T-helper 17 cell (primary cell): ENCODE measurements at places on chromosomes 6 and 20.

DNA sequence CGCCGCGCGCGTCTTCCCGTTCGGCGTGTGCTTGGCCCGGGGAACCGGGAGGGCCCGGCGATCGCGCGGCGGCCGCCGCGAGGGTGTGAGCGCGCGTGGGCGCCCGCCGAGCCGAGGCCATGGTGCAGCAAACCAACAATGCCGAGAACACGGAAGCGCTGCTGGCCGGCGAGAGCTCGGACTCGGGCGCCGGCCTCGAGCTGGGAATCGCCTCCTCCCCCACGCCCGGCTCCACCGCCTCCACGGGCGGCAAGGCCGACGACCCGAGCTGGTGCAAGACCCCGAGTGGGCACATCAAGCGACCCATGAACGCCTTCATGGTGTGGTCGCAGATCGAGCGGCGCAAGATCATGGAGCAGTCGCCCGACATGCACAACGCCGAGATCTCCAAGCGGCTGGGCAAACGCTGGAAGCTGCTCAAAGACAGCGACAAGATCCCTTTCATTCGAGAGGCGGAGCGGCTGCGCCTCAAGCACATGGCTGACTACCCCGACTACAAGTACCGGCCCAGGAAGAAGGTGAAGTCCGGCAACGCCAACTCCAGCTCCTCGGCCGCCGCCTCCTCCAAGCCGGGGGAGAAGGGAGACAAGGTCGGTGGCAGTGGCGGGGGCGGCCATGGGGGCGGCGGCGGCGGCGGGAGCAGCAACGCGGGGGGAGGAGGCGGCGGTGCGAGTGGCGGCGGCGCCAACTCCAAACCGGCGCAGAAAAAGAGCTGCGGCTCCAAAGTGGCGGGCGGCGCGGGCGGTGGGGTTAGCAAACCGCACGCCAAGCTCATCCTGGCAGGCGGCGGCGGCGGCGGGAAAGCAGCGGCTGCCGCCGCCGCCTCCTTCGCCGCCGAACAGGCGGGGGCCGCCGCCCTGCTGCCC is 1.1 kb downstream of the SOX4 start:
- DNase-seq, result peak; percentile 7

DNA sequence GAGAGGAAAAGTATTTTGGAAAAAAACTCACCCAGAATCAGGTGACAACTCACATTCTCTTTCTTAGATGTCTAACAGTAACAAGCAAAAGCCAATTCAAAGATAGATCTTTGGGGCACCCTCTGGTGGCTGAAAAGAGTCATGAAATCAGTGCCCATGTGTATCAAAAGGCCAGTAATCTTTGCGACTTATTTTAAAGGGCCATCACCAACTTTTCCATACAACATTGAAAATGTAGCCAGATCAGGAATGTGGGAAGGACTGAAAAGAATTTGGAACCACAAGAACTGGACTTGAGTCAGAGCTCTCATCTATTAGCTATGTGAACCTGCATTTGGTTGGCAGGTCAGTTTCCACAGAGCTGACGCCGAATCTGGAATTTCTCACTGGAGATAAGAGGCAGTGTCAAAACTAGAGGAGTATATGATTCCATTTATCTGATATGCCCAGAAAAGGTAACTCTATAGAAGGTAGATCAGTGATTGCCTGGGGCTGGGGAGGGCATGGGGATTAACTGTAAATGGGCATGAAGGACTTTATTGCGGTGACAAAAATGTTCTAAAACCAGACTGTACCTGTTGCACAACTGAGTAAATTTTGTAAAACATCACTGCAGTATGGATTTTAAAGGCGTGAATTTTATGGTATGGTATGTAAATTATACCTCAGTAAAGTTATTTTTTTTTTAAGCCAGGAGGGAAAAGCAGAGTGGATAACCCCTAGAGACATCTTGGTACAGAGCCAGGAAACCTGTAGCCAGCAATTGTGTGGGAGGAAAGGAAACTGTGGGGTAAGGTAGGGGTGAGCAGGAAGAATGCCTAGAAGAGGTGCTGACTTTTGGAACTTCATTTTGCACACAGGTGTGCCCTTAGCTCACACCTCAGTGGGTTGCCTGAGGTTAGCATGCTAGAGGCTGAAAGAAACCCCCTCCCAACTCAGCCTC is 117.1 kb upstream of the ASF1A start:
- DNase-seq, result no peak

GRCh38 chr6:139973669-139974344 is 599.4 kb upstream of the CITED2 start:
- no peak for DNase-seq

DNA sequence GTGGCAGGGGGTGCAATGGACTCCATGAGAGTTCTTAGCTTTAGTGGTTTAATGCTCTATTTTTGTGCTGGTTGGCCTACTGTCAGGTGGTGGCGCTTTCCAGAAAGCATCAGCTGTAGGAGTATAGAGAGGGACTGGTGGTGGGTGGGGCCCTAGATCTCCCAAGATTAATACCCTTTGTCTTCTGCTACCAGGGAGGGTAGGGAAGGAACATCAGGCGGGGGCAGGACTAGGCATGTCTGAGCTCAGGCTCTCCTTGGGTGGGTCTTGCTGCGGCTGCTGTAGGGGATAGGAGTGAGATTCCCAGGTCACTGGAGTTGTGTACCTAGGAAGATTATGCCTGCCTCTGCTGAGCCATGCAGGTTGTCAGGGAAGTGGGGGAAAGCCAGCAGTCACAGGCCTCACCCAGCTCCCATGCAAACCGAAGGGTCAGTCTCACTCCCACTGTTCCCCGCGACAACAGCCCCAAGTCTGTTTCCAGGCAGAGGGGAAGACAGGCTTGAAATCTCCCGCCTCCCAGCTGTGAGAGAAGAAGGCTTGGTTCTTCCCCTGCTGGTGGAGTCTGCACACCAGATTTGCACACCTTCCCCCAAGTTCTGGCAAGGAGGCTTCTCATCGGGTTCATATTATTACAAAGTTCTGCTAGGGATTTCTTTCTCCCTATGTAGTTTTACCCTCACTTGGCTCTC is 46.7 kb upstream of the PKIB start:
- no peak for DNase-seq

- DNase-seq, result no peak
Observed at GRCh38 chr6:135318738-135319469, 137.8 kb downstream of the MYB start.
